T1000 (cell line): ENCODE measurements at places on chromosomes 1 and 21.

DNA sequence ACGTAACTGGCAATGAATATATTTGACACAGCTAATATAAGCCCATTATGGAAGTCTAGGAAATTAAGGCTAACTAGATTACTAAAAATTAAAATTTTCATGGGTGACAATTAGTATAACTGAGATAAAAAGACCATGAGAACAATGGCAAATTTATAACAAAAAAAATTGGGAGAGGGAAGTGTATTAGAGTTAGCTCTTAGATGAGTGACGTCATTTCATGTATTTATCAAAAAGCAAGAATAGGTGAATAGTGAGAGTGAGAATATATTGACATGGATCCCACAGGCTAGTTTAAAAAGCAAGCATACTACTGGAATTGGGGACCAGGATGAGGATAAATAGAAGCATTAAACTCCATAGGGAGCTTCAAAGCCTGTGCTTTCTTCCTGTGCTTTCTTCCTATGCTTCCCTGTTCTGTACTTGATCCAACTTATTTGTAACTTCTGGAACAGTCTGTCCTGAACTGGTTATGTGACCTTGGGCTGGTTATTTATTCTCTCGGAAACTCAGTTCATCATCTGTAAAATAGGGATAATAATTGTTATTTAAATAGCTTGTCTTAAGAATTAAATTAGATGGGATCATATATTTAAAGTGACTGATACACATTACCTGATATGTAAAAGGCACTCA is 9.1 kb downstream of the BCL9 start:
- no peak for DNase-seq

DNA sequence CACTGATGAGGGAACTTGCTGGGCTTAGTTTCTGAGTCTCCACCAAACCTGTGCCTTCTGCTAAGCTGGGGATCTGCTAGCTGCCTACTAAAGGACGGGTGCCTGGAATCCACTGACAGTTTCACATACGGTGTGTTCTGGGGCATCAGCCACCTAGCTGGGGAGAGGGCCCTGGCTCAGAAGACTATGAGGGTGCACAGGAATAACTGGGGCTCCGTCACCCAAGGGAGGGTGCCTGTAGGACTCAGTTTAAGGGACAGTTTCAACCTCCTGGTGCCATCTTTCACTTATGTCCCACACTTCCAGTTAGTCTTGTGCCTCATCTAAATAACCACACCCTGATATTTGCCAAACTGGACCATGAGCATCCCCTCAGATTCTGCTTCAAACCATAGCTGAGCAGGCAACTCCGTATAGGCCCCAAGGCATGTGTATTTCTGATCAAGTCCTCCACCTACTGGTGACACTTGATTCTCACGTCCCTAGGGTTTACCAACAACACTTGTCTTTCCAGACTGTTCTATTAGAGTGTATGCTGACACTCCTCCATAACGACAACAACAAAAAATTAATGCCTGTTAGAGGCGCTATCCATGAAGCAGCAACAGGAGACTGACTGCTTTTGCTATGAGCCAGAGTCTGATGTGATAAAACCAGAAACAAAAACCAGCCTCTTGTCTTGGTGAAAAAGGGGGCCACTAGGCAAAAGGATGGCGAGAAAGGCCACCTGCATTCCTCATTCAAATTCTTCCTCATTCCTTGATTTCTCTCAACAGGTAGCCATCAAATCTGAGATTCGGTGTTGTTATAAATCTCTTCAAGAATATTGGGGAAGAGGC is 55.0 kb upstream of the PAXBP1 start:
- no peak for DNase-seq

DNA sequence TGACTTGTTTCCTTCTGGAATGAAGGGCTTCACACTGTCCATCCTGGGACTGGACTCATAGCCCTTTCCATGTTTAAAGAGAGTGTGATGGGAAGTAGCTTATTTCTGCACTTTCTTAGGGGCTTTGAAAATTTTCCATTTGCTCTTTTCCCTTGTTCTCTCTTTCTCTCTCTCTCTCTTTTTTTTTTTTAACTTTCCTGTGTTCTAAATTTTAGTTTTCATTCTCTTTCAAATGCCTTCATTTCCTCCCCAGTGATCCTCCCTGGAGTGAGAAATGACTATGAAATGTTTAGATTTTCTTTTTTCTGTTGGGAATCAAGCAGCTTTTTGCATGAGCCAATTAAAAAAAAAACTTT is 2.1 kb downstream of the AK4 start:
- DNase-seq: no peak

DNA sequence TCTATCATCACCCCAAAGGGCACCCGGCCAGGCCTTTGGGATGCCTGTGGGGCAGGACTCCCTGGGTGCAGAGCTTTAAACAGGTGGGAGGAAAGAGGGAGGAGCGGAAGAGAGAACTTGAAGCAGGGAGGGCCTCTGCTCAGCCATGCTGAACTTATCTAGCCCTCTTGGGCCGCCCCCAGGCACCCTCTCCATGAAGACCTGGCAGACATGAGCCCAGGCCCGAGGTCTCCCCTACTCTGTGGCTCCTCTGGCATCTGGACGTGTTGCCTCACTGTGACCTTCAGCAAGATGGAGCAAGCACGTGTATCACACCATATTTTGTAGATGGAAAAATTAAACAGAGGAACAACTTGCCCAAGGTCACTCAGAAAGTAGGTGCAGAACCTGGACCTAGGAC is 711.4 kb downstream of the MATN1 start:
- DNase-seq: no peak

DNA sequence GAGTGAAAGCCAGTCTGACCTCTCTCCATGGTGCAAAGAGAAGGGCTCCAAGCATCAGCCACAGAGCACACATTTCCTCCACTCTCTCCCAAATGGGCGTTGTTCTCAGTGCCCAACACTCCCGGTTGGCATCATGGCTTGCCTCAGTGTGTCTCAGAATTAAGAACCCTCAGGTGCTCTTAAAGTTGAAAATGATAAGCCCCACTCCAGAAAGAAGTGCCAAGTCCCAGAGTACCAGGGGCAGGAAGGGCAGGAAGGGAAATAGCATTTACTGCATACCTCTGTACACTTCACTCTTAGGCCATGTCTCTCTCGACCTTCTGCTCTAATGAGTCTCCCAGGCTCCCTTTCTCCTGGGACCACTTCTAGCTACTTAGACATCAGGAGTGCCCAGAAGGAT is 15.2 kb upstream of the ARHGEF2 start:
- no peak for DNase-seq

GRCh38 chr21:30482130-30482529 is 2.0 kb upstream of the KRTAP19-1 start:
- no peak for DNase-seq

DNA sequence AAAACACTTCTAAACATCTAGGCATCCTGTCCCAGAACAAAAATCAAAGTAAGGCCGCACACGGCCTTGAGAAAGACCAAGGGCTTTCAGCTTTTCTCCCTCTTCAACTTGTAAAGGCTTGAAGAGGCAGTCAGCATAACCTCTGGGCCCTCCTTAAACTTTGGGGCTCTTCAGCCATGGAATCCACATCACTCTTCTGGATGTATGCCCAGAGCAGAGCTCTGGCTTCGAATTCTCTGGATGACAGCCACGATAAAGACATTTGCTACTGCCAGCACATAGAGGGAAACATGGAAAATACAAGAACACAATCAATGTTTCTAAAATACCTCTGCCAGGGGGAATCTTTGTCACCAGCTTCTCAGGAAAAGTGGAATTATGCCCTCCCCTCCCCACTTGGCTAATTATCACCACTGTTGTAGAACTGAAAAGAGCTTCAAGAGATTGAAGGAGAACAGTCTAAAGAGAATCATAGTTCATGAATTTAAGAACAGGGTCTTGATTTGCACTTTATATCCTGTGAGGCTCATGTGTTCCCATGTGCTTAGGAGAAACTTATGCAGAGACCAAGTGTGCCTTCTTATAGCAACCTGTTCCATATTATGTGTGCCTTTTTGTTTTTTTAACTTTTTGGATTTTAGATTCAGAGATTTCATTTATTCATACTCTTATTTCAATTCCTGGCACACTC is 39.0 kb upstream of the DPT start:
- DNase-seq: no peak

GRCh38 chr21:14773777-14774345 is 227.7 kb upstream of the SAMSN1 start:
- DNase-seq: no peak

- no peak for DNase-seq
Observed at GRCh38 chr1:21904704-21905520, 32.2 kb downstream of the HSPG2 start.

DNA sequence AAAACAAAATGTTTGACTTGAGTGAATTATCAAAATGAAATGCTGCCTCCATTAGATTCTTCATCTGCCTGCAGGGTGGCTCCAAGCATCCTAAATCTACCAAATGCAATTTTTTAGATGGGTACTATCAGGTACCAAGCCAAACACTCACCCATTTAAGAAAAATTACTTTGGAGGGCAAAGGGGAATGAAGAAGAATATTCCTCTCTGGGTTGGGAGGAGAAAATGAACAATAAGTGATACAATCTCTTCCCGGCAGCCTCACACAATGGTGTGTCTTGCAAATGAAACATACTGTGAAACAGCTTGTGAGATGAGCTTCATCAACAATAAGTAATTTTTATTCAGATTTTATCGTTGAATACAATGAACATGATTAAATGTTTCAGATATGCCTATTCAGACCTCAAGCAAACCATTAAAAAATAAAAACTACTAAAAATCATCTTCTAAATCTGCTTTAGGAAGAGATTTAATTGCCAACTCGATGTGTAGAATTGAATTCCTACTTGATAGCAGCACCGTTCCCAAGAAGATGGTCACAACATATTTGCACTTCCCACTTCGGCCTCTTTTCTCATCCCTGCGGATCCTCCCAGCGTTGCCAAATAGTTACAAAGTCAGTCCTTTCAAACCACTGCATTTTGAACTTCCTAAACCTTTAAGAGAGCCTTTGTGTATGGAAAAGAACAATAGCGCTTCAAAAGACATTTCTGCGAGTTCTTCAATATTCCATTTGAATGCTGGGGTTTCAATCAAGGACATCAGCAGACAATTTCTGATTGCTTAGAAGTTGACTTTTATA is 2.7 kb downstream of the DAB1 start:
- DNase-seq: no peak

DNA sequence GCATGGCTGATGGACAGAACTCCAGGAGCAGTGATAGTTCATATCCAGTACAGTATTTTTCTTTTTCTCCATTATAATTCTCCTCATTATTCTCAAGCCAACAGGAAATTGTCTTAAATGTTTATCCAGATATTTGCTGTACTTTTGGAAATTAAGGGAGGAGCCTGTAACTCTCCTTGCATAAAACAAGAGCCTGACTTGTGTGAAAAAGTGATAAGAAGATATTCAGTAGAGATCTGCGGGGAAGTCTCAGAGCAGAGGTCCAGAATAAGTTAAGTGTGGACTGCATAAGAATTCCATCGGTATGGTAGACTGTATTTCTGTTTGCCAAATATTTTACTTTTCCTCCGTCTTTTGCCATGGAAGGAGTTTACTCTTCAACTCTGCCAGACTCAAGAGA is 70.2 kb downstream of the BACH1 start:
- DNase-seq: no peak

DNA sequence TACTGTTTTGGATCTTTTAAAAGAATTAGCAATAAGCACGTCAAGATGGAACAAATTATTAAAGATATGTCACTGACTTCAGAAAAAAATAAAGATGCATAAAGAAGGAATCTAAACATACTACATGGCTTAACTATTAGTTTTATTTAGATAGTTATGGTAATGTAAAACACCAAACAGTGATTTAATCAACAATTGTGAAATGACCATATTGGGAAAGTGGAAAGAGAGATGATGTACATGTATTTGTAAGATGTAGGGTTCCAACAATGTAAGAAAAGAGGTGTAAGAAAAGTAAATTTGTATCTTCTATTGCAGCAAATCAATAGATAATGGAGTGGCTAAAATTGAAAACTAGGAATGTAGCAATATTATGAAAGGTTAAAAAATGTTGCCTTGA is 6.4 kb upstream of the AIM2 start:
- DNase-seq: no peak

DNA sequence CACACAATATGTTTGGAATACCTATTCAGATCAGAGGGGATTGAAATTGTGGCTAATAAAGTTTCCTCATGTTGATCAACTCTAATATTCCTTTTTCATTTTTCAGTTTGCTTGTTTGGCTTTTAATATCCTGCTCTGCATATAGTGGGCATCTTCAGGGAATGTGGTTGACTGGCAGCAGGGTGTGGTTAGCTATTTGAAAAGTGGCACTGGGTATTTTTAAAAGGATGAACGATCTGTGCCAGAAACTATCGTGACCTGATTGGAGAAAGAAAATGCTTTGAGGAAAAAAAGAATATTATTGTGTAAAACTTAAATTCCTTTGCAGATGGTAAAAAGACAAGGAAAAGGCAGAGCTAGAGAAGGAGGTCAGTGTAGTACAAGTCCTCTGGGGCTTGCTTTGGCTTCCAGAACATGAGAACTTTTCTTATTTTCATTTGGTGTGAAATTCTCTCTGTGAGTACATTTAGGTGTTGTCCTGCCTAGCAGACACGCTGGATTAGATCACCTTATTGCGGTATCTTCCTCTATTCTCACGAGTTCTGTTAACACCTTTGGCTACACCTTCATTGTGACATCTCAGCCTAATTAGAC is 329.7 kb upstream of the SNX7 start:
- DNase-seq: no peak

GRCh38 chr1:215794156-215794555 is 227.1 kb downstream of the KCTD3 start:
- DNase-seq: no peak

- no peak for DNase-seq
Observed at GRCh38 chr1:12173631-12174121, 6.9 kb downstream of the TNFRSF1B start.

GRCh38 chr1:75132242-75132811 is 1.9 kb upstream of the LHX8 start:
- DNase-seq: no peak

DNA sequence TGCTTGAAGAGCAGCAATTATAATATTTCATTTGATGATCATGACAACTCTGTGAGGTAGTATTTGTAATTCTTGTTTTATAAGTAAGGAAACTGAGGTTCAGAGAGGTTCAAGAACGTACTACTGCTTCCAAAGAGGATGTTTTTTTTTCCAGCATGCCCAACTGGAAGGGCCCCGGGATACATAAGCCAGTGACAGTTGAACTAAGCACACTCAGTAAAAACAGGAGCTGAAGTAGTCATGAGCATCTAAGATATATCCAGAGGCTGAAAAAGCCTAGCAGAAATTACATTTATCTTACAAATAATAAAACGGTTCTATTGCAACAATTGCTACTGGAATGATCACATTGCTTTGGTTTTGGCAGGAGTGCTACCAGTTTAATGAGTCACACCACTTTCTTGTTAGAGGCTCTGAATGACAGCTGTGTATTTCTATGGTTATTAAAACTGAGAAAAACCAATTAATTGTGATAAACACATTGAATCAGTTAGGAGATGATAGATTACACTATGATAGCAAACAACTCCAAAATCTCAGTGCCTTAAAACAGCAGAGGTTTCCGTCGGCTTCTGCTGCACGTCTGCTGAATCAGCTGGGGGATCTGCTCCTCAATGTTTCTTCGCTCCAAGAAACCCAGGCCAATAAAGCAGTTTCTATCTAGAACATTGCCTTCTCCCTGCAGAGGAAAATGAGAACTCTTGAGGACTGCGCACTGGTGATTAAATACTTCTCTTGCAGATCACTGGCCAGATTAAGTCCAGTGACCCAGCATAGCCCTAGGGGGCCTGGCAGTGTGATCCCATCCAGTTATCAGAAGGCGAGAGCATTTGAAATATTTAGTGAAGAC is 522.7 kb downstream of the PLPP3 start:
- DNase-seq: no peak
